ENCODE measurements at places on chromosomes 12 and 14. TPM values are rescaled to one million over a fixed set of nuclear protein-coding genes. Genes with fewer than 3 reads are reported as not detected.

The SLC6A12 gene
- 1.4 TPM for total RNA-seq

The IL31 gene
- total RNA-seq, result not detected

The SETD3 gene
- total RNA-seq, result 48.4 TPM

The PLEKHG7 gene
- total RNA-seq, result not detected

The TMPO gene
- 124 TPM for total RNA-seq

The TROAP gene
- total RNA-seq, result 28.6 TPM

The BEGAIN gene
- total RNA-seq, result 10.0 TPM

The AP1G2 gene
- total RNA-seq, result 13.0 TPM

The OR4K1 gene
- not detected for total RNA-seq

The NTN4 gene
- not detected for total RNA-seq

The KCNC2 gene
- total RNA-seq, result not detected

The KRT5 gene
- not detected for total RNA-seq

The KRT3 gene
- not detected for total RNA-seq

- DNase-seq, result peak; percentile 64
Measured at GRCh38 chr12:49019443-49020324, 1.1 kb upstream of the PRKAG1 start.

GRCh38 chr12:104846056-104846767 lies 111.9 kb downstream of the SLC41A2 start:
- DNase-seq, result no peak

- no peak for DNase-seq
Measured at GRCh38 chr12:71045781-71046180, 112.0 kb downstream of the TSPAN8 start.

- DNase-seq, result peak; percentile 20
Measured at GRCh38 chr14:71804992-71805391, 127.2 kb upstream of the RGS6 start.

GRCh38 chr12:132583736-132584135 lies 26.6 kb downstream of the LRCOL1 start:
- no peak for DNase-seq

DNA sequence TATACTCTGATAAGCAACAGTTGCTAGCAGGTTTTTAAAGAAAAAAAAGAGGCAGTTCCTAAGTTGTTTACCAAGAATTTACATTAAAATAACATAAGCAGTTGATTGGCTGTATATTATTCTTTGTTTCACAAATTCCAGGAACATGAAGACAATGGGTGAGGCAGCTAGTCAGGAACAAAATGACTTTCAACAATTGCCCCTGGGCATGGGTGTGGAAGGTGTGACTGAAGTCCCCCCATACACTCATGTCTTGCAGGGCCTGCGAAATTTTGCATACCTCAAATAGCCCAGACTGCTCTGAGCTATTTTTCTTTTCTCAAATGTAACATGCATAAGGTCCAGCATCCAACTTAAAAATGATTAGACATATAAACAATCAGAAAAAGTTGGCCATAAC lies 267.2 kb upstream of the DIO3 start:
- no peak for DNase-seq

GRCh38 chr12:106687672-106688071 lies 86.8 kb upstream of the RIC8B start:
- DNase-seq, result no peak

GRCh38 chr14:50521912-50522341 lies 10.4 kb downstream of the MAP4K5 start:
- no peak for DNase-seq

DNA sequence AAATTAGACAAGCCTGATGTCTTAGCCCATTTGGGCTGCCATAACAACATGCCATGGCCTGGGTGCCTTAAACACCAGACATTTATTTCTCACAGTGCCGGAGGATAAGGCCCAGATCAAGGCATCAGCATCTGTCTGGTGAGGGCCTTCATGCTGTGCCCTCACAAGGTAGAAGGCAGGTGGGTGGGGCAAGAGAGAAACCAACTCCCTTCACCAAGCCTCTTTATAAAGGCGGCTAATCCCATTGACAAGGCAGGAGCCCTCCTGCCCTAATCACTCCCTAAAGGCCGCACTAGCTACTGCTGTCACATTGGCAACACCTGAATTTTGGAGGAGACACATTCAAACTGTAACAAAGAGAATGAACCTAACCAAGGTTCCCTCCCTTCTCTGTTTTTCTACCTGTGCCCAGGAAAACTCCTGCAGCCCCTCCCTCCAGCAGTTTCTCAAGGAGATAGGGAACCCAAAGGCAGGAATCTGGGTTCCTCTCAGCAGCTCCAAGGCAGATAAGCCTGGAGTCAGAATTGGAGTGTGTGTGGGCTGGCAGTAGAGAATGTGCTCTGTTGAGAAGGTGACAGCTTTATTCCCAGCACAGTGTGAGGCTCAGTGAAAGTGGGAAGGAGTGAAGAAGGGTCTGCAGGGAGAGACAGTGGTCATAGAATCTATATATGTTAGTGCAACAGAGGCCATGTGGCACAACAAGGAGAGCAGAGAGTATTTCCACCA lies 21.7 kb upstream of the GPATCH2L start:
- no peak for DNase-seq

DNA sequence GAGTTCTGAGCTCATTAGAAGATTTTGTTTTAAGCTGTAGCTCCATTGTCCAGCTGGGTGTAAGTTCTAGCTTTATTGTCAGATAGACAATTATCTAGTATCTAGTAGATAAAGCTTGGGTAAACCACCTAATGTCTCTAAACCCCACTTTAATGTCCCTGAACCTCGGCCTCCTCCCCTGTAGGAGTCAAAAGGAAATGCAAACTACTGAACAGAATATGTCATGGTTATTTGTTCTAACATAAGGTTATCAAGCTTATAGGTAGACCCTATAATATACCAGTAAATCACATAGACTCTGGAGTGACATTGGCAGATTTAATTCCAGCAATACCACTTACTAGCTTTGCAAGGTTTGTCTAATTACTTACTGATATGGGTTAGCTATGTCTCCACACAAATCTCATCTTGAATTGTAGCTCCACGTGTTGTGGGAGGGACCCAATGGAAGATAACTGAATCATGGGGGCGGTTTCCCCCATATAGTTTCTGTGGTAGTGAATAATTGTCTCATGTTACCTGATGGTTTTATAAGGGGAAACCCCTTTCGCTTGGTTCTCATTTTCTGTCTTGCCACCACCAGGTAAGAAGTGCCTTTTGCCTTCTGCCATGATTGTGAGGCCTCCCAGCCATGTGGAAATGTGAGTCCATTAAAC lies 29.4 kb downstream of the BCAT1 start:
- no peak for DNase-seq

DNA sequence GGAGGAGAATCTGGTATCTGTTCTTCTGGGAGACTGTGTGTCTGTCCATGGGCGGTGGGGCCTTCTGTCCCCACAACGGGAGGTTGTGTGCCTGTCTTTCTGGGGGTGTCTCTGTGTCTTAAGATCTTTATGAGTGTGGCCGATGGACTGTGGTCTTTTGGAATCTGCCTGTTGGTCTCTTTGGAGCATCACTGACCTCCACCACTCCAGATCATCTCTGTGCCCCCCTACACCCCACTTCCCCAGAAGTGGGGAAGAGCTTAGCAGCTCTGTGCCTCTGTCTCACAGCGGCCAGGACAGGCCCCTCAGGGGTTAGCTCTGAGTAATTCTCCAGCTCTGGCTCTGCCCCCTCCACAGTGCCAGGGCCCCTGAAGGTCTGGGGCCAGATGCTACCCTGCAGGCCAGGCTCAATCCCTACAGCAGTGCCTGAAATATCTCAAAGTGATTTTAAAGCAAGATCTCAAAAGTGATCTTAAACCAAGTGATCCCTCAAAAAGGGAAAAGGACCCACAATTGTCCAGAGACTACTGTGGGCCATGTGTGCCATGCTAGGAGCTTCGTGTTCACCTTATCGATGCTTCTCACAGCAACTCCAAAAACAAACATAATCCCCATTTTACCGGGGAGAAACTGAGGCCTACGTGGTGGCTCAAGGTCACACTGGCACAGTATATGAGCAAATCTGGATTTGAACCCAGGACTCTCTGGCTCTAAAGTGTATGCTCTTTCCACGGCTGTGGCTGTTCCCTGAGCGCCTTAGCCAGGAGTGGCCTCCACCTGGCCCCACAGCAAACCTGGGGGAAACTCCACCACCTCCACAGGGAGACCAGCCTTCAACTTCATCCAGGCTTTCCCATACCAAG lies 26.0 kb upstream of the KRT78 start:
- DNase-seq, result no peak

GRCh38 chr12:45775964-45776363 lies 46.5 kb downstream of the ARID2 start:
- no peak for DNase-seq

GRCh38 chr12:130672089-130672820 lies 43.8 kb downstream of the RIMBP2 start:
- DNase-seq, result no peak

DNA sequence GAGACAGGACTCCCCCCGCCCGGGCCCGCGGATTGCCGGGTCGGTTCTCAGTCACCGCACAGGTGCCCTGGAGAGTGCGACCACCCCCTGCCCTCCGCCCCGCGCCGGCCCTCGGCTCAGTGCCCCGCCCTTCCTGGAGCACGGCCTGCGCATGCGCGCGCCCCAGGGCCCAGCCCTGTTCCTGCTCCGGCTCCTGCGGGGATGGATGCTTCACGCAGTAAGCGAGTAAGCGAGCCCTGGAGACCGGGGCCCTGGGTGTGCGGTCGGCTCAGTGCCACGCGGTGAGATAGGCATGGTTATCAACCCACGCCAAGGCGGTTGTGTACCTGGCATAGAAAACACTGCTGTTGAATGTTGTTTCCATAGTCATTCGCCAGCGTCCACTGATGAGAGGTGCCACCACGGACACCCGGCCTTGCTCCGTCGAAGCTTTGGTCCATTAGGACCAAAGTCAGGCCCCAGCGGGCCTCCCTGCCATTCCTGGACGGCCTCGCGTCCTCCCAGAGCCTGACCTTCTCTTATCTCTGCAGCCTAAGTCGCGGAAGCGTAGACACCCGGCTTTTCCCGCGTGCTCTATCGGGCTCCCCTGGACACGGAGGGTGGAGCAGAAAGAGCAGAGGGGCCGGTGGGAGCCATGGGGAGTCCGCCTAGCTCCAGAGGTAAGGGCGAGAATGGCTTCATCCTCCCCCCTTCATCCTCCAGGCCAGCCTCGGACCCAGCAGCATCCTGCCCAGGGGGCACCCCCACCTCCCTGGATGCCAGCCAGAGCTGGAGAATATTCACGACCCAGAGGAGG lies 90.6 kb downstream of the PAPOLA start:
- no peak for DNase-seq

- no peak for DNase-seq
Measured at GRCh38 chr14:30238936-30239335, 311.3 kb upstream of the PRKD1 start.

DNA sequence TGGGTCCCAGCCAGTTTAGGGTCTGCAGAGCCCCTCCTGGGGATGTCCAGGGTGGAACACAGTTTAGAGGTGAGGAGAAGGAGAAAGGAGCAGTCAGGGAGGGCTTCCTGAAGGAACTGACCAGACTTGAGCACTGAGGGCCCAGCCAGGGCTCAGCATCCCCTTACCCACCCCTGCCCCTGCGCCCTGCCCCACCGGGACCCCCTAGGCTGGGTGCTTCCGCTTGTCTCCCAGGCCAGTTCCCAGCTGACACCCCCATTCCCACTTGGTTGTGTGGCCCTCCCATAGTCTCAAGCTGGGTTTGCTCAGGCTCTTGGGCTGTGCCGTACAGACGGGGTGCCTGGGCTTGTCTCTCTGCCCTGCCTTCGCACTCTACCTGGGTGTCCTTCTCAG lies 26.3 kb upstream of the KIF26A start:
- no peak for DNase-seq

DNA sequence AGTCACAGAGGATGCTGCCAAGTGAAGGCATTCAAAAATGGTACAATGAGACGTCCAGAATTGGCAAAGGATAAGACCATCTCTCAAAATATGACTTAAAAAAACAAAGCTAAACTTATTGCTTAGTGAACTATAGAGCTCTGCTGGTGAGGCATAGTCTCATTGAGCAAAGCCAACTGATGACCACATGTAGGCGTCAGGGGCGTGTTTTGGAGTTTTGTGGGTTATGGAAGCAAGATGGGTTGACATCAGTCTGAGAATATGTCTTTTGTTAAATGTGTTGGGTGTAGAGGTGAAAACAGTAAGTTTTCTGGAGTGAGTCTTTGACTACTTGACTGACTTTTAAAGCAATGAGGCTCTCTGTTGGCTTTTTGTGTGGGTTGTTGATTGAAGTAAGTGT lies 47.2 kb downstream of the ATL1 start:
- DNase-seq, result no peak

GRCh38 chr12:34406228-34406995 lies 384.1 kb downstream of the ALG10 start:
- DNase-seq, result no peak

GRCh38 chr14:99315197-99315596 lies 43.2 kb upstream of the BCL11B start:
- no peak for DNase-seq

- no peak for DNase-seq
Measured at GRCh38 chr12:3119756-3120601, 42.8 kb downstream of the TSPAN9 start.

- no peak for DNase-seq
Measured at GRCh38 chr14:101947577-101947903, 16.8 kb upstream of the DYNC1H1 start.

DNA sequence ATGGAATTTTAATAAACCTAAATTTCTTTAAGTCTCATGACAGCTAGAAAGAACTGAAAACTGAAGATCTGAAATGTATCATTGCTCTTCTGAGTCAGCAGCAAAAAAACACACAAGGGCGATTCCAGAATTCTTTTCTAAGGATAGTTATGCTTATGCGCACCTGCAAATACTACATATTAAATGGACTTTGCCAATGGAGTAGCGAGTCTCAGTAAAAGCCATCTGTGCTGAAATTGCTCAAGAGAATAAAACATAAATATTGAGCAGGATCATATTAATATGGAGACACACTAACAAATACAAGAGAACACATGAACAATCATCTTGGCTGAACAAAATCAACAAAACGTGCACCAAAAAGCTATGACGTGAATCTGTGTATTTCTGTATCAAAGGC lies 73.7 kb downstream of the CPNE8 start:
- no peak for DNase-seq

DNA sequence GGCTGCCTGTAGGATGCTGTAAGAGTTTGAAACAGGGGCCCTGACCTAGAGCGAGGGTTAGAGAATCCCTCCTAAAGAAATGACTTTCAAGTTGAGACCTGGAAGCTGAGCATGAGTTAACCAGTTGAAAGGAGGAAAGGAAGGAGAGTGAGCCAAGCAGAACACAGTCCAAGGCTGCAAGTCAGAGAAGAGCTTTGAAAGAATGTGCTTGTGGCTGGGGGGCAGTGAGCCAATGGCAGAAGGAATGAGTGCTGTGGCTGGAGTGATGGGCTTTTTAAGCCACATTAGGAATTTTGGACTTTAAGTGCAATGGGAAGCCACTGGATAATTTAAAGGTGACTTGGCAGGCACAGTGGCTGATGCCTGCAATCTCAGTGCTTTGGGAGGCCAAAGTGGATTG lies 18.1 kb downstream of the CDKN1B start:
- no peak for DNase-seq
